ENCODE measurements at places on chromosomes 3 and 15. TPM values are rescaled to one million over a fixed set of nuclear protein-coding genes. Genes with fewer than 3 reads are reported as not detected.

DNA sequence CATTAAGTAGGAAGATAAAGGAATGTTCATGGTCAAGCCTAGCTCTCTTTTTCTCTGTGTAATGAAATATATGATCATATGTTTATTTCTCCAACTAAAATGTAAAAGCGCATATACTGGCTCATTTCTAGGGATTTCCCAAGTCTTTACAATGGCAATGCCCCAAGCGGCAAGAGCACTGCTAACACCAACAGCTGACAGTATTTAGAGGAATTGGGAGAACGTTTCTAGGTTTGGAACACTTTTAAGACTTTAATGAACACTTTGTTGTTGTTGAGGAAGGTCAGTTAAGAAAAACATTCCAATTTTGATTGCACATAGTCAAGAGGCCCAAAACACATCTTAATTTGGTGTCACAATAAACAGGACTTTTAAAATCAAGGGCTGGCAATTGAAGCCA lies 132.7 kb downstream of the ATP8B4 start:
- no peaks in the 10 kb centered on the region for H3K36me3 ChIP-seq
- H3K27me3 ChIP-seq: no peaks in the 10 kb centered on the region
- DNase-seq: no peak
- no peaks in the 10 kb centered on the region for H3K4me1 ChIP-seq

- H3K27ac ChIP-seq: no peak overlapping the region
- H3K27me3 ChIP-seq: no peaks in the 10 kb centered on the region
- H3K36me3 ChIP-seq: no peaks in the 10 kb centered on the region
- H3K4me3 ChIP-seq: no peak overlapping the region
- DNase-seq: no peak
- peaks cover 24% of the 10 kb centered on the region for H3K4me1 ChIP-seq
Measured at GRCh38 chr3:157125101-157125500, 34.8 kb downstream of the CCNL1 start.

DNA sequence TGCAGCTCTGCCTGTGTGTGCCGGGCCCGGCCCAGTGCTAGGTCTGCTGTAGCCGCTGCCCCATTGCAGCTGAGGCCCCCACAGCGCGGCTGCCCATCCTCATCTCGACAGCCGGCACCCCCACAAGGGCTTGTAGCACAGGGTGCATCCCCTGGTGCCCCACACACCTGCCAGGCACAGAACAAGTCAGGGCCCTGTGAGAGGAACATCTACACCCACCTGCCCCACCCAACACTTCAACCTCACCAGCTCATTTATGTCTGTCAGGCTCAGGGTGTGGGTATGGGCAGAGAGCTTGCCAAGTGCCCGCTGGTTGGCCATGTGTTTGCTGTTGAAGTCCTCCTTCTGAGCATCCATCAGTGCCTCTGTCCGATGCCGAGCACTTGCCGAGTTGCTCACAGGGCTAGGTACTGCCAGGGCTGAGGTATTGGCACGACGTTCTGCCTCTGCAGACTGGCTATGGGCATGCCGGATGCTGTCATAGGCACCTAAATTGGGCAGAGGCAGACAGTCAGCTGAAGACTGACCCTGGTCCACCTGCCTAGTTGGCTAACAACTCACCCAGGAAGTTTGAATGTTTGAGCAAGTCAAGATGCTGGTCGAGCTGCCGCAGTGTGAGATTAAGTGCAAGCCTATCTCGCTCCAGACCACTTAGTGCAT lies 2.4 kb upstream of the USP19 start:
- no peaks in the 10 kb centered on the region for H3K27me3 ChIP-seq
- H3K27ac ChIP-seq: no peak overlapping the region
- peaks cover 17% of the 10 kb centered on the region for H3K4me1 ChIP-seq
- DNase-seq: no peak

PHLDB2 gene
- 7.2 TPM for total RNA-seq

DNA sequence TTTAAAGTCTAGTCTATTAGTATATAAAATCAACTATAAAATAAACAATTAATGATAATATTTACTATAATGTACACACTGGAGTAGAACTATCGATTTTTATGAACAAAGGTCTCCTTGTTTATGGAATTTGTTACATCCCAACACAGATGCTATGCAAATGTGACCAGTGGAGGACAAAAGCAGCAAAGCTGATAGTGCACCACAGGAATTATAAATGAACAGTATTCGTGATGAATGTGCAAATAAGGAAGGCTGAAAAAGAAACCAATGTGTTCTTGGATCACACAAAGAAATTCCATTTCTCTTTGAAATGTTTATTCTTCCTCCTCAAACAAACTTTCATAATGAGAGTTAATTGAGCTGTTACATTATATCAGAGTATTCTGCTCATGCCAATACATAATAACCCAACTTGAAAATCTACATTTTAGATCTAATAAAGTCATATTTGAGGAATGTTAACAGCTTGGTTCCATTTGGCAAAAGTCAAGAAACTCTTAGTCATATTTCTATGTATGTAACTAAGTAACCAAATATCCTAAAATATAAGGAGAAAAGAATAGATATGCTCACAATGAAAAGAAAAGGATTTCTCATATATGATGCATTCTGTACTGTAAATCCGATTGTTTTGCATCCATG lies 79.3 kb downstream of the NEK10 start:
- no peaks in the 10 kb centered on the region for H3K36me3 ChIP-seq
- no peak overlapping the region for H3K27ac ChIP-seq
- DNase-seq: no peak
- no peaks in the 10 kb centered on the region for H3K27me3 ChIP-seq

HRG gene
- 0.46 TPM for total RNA-seq

DNA sequence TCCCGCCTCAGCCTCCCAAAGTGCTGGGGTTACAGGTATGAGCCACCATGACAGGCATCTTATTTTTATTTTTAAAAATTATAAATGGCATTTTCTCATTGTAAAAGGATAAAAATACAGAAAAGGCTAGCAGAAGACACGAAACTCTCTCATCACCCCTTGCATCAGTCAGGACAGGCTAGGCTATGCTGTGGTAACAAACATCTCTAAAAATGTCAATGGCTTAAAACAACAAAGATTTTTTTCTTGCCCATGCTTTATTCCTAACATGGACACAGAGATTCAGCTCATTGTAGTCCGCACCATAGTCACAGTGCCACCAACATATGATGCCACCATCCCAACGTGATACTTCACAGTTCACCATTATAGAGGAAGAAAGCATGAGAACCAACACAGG lies 34.0 kb upstream of the SEMA4B start:
- H3K4me3 ChIP-seq: no peak overlapping the region
- H3K36me3 ChIP-seq: no peaks in the 10 kb centered on the region
- H3K27ac ChIP-seq: no peak overlapping the region
- H3K27me3 ChIP-seq: no peaks in the 10 kb centered on the region
- H3K4me1 ChIP-seq: no peaks in the 10 kb centered on the region

CDAN1 gene
- 5.5 TPM for total RNA-seq

TMEM40 gene
- total RNA-seq: not detected

- no peak for DNase-seq
- no peaks in the 10 kb centered on the region for H3K27me3 ChIP-seq
- H3K4me1 ChIP-seq: no peaks in the 10 kb centered on the region
- no peak overlapping the region for H3K27ac ChIP-seq
- H3K4me3 ChIP-seq: no peak overlapping the region
Measured at GRCh38 chr3:130932979-130933378, 39.1 kb downstream of the ATP2C1 start.

DNA sequence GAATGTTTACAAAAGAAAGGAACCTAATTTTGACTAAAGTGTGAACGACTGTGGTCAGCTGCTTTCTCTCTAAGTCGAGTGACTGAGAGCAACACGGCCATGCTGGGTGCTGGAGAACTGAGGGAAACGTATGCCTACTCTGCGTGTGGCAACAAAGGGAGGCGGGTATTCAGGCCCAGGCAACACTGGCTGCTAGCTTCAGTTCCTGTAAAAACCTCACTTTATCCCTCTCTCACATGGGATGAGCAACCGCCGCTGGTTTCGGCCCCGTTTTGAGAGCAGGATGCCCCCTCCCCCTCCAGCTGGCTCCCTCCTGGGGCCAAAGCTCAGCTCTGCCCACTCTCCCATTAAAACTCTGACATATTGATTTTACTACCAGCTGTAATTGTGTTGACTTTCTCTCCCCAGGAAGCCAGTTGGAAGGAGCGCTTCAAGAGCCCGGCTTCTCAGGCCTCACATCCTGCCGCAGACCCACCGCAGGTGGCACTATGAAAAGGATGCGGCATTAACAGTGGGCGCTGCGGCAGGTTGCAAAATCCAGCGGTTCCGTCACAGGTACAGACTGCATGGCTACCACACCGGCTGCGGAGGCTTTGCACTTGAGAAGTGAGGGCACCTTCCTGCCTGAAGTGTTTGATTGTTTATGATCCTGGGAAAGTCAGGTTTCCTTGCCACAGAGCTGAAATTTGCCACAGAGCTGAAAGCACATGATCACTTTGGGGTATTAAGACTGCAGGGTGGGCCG lies 12.7 kb downstream of the PLXND1 start:
- H3K27me3 ChIP-seq: no peaks in the 10 kb centered on the region
- H3K4me1 ChIP-seq: peaks cover 79% of the 10 kb centered on the region
- no peaks in the 10 kb centered on the region for H3K36me3 ChIP-seq
- no peak overlapping the region for H3K4me3 ChIP-seq

GRCh38 chr3:47283591-47284364 lies 1.0 kb downstream of the KLHL18 start:
- no peak for DNase-seq
- no peaks in the 10 kb centered on the region for H3K36me3 ChIP-seq
- H3K27me3 ChIP-seq: no peaks in the 10 kb centered on the region

KCNH8 gene
- not detected for total RNA-seq

DNA sequence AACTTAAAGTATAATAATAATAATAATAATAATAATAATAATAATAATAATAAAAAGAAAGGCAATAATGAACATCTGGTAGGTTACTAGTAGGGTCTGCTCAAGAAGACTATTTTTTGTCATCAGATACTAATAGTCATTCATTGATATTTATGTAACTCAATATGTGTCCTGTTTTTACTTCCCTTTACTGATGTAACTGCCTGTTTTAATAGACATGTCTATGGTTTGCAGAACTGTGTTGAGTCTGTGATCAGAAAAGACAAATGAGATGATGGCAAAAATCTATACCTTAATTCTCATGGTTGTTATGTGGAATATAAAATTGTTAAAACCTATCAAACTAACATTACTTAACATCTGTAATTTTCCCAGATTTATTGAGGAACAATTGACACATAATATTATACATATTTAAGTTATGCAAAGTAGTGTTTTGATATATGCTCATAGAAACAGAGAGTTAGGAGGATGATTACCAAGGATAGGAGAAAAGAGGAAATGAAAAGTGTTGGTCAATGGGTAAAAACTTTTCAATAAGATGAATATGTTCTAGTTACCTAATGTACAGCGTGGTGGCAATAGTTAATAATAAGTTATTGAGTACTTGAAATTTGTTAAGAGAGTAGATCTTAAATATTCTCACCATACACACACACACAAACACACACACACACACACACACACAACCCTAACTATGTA lies 699.4 kb downstream of the ZPLD1 start:
- H3K4me3 ChIP-seq: no peak overlapping the region
- no peak for DNase-seq
- H3K27ac ChIP-seq: no peak overlapping the region
- no peaks in the 10 kb centered on the region for H3K27me3 ChIP-seq
- H3K36me3 ChIP-seq: no peaks in the 10 kb centered on the region

DNA sequence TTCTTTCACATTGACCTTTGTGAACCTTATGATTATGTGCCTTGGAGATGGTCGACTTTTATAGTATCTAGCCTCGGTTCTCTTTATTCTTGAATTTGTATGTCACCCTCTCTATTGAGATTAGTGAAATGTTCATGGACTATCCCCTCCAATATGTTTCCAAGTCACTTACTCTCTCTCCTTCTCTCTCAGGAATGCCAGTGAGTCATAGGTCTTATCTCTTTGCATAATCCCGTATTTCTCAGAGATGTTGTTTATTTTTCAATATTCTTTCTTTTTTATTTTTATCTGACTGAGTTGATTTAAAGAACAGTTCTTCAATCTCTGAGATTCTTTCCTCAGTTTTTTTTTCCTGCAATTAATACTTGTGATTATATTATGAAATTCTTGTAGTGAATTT lies 411.6 kb upstream of the CADM2 start:
- no peaks in the 10 kb centered on the region for H3K4me1 ChIP-seq
- no peak overlapping the region for H3K4me3 ChIP-seq
- H3K27me3 ChIP-seq: no peaks in the 10 kb centered on the region
- no peak for DNase-seq

STRIT1 gene
- total RNA-seq: 2,272 TPM

- no peaks in the 10 kb centered on the region for H3K27me3 ChIP-seq
- H3K4me3 ChIP-seq: peak overlapping the region; percentile 50
- peaks cover 77% of the 10 kb centered on the region for H3K4me1 ChIP-seq
- DNase-seq: peak; percentile 92
Measured at GRCh38 chr3:160869825-160870224, 113.8 kb downstream of the PPM1L start.

GRCh38 chr3:53809267-53809666 lies 37.0 kb downstream of the CHDH start:
- peaks cover 5% of the 10 kb centered on the region for H3K4me1 ChIP-seq
- no peaks in the 10 kb centered on the region for H3K36me3 ChIP-seq
- no peaks in the 10 kb centered on the region for H3K27me3 ChIP-seq

PP2D1 gene
- total RNA-seq: not detected

DNA sequence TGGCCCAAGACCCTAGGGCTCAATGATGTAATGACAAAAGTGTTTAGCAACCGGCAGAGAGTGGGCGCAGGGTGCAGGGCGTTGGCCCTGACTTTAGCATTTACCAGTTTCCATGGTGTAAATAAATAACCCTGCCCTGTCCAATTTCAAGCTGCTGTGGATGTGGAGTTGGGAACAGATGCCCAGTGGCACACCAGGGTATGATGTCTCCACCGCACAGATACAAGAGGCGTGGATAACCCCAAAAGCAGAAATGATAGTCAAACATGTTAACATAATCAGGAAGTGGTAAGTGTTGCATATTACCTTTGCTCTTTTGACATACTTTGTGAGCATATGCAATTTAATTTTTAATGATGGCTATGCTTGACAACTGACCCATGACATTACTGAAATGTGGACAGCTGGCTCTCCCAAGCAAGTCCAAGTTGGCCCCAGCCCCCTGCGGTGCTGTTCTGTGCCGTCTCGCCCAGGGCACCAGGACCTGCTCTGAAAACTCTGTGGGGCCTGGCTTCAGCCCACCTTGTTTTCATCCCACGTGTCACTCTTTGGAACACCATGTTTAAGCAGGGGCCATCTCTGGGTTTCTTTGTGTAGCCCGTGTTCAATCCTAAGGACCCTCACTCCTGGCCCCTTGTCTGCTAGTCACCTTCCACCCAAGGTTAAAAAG lies 10.8 kb upstream of the ANPEP start:
- no peak for DNase-seq
- H3K27ac ChIP-seq: no peak overlapping the region
- H3K36me3 ChIP-seq: no peaks in the 10 kb centered on the region
- peaks cover 4% of the 10 kb centered on the region for H3K27me3 ChIP-seq
- H3K4me3 ChIP-seq: no peak overlapping the region

DNA sequence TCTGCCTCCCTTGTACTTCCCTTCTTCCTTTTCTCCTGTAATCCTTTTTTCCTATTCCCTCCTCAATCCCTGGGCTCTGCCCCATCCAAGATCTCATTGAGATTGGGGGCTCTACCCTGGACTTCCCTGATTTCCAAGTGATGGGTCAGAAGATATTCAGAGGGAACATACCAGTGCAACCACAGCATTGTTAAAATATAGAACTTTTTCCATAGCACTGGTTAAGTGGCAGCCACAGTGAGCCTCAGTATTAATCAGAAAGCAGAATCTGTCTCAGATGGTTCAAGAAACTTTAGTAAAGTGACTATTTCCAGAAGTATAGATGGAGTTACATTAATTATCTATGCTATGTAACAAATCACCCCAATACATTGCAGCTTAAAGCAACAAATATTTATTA lies 18.7 kb upstream of the SCN10A start:
- no peaks in the 10 kb centered on the region for H3K36me3 ChIP-seq
- H3K4me1 ChIP-seq: no peaks in the 10 kb centered on the region
- no peak for DNase-seq
- H3K27me3 ChIP-seq: no peaks in the 10 kb centered on the region
- no peak overlapping the region for H3K4me3 ChIP-seq
